Jurkat, Clone E6-1 (cell line): ENCODE measurements at places on chromosomes 1 and 21.

- peak; percentile 94 for DNase-seq
Observed at GRCh38 chr1:230109895-230110667, 43.0 kb downstream of the GALNT2 start.

DNA sequence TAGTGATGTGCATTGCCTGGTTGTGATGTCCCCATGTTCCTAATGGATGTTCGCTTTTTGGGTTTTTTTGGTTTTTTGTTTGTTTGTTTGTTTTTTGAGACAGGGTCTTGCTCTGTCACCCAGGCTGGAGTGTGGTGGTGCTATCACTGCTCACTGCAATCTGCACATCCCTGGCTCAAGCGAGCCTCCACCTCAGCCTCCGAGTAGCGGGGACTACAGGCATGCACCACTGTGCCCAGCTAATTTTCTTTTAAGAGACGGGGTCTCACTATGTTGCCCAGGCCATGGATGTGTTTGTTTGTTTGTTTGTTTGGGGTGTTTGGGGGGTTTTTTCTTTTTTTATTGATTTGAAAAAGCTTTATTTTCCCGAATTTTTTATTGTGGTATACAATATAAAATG is 2.1 kb downstream of the COL6A2 start:
- no peak for DNase-seq

- no peak for DNase-seq
Observed at GRCh38 chr1:81606656-81607055, 194.1 kb upstream of the ADGRL2 start.

- no peak for DNase-seq
Observed at GRCh38 chr1:165763442-165763841, 5.2 kb downstream of the TMCO1 start.

DNA sequence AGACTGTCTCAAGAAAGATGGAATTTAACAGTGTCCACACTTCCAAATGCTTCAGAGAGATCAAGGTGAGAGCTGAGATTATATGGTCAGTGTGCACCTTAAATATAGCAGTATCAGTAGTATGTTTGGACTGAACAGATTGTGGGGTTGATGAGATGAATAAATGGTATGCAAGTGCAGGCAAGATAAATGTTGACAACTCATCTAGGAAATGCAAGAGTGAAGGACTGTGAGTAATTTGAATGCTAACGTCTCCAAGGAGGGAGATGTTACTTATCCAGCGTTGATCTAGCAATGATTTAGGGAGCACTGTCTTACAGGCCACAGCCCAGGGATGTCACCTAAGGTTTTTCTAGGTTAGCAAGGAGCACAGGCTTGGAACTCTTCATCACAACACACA is 170.7 kb upstream of the GALNT2 start:
- DNase-seq = no peak

- DNase-seq = no peak
Observed at GRCh38 chr1:30126848-30127247, 596.5 kb downstream of the MATN1 start.

DNA sequence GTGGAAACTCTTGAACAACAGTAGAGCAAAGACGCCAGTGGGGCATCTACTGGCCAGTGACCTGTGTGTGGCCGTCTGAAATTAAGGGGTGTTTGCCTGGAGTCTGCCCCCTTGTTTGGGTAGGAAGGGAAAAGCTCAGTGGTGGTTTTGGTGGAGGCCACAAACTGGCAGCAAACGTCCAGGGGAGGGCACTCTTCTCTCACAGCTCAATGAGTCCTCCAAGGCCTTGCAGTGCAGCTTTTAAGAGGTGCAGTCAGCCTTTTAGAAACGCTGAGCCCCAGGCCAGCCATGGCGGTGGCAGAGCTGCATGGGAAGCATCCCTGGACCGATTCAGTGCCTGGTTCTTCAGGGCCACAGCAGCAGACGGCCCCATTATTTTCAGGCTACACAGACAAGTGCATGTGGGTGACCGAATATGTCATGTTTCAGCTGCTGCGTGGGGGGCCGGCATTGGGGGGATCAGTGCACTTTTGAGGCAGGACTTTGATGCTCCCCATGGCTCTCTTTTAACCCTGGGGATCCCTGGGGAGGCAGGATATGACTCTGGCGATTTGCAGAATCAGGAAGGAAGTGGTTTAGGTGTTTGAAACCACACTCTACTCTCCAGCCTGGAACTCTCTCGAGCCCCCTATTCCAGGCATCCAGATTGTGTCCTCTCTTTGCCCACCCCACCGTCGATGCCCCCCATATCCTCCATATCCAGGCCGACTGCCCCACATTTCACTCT is 414.0 kb downstream of the PRDM2 start:
- peak; percentile 72 for DNase-seq

DNA sequence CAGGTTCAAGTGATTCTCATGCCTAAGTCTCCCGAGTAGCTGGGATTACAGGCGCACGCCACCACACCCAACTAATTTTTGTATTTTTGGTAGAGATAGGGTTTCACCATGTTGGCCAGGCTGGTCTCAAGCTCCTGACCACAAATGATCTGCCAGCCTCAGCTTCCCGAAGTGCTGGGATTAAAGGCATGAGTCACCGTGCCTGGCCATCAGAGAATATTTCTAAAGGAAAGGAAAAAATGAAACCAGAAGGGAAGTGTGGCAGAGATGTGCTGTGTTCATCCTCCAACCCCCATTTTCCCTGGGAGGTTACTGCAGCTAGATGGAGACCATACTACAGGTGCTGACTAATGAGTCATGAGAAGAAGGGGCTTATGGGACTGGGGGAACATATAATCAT is 964.1 kb downstream of the TTLL7 start:
- DNase-seq = no peak

GRCh38 chr1:113169591-113169990 is 96.6 kb downstream of the LRIG2 start:
- DNase-seq = no peak

GRCh38 chr1:16122916-16123315 is 33.0 kb downstream of the EPHA2 start:
- peak; percentile 6 for DNase-seq

DNA sequence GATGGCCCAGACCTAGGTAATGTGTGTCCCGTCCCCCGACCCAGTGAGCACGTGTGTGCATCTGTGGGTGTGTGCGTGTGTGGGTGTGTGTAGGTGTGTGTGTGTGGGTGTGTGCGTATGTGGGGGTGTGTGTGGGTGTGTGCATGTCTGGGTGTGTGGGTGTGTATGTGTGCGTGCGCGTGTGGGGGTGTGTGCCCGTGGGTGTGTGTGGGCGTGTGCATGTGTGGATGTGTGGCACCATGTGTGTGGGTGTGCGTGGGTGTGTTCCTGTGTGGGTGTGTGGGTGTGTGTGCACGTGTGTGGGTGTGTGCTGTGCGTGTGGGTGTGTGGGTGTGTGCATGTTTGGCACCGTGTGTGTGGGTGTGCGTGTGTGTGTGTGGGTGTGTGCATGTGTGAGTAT is 309.5 kb downstream of the KIF26B start:
- no peak for DNase-seq

GRCh38 chr21:42929969-42930368 is 4.5 kb upstream of the ERVH48-1 start:
- DNase-seq = no peak

DNA sequence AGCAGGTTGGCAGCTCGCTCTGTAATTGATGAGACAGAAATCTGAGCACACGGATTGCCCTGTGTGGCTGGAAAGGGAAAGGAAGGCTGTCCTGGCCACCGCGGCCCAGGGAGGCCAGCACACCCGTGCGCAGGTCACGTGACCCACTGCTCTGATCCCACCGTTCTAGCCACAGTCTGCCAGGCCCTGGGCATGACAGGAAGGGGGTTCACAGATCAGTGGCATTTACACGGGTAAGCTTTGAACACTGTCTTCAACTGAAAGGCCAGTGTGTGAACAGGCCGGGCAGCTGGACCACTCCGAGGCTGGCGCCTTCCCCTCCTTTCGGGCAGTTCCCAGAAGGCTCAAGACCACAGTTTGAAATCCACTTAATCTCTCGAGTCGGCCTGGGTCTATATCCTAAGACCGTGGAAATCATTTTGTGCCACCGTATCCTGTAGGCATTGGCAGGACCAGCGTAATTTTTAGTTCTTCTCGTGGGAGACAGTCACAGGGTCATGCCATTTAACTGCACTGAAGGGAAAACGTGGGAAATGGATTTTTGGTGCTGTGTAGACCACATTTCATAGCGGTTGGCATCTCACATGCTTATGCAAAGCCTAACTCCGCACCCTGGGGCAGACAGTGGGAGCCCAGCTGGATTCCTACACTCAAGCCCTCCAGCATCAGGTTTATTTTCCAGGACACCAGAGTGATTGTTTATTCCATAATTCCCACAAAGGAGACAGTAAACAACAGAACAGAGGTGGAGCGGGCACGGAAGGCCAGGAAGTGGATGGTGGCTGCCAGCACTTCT is 3.1 kb upstream of the ADARB1 start:
- no peak for DNase-seq

DNA sequence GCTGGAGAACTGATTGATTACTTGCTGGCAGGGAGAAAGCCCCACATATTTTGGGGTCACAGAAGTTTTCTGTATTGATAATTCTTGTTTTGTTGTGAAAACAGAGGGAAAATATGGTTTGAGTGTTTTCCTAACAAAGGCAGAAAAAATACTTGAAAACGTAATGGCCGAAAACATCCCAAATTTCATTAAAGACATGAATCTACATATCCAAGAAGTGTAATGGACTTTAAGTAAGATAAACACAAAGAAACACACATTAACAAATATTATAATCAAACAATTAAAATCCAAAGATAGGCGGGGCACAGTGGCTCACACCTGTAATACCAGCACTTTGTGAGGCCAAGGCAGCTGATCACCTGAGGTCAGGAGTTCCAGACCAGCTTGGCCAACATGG is 39.6 kb downstream of the SHCBP1L start:
- no peak for DNase-seq

DNA sequence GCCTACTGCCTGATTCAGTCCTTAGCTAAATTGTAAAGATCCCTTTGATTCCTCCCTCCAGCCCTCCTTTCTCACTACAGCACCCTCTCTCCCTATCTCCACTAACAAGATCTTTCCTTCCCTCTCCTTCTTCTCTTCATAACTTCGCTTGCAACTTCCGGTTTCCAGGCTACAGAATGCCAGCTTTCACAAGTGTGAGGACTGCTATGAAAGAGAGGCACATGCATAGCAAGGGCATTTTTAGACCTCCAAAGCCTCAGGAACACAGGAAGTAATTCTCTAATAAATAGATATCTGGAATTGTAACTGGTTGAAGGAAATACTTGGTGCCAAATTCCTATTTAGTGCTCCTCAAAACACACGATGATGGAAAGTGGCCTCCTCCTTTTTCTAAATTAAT is 196.7 kb downstream of the HLX start:
- DNase-seq = no peak

DNA sequence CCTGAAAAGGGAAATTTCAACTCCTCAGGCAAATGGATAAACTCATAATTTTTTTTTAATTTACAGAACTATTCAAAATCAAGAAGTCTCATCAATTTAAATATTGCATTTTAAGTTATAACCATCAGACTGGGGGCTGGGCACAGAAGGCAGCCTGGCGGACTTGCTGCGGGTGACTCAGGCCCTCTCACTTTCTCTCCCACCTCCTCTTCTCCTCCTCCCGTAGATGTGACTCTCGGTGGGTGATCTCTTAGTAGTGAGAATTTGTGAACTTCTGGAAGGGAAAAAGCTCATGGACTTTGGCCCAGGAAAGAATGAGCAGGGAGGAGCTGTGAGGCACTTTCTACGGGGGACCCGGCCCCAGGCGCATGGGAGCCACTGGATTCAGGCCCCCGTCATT is 32.9 kb downstream of the CLIC6 start:
- DNase-seq = no peak

- DNase-seq = no peak
Observed at GRCh38 chr1:182059936-182060335, 1.6 kb downstream of the ZNF648 start.

DNA sequence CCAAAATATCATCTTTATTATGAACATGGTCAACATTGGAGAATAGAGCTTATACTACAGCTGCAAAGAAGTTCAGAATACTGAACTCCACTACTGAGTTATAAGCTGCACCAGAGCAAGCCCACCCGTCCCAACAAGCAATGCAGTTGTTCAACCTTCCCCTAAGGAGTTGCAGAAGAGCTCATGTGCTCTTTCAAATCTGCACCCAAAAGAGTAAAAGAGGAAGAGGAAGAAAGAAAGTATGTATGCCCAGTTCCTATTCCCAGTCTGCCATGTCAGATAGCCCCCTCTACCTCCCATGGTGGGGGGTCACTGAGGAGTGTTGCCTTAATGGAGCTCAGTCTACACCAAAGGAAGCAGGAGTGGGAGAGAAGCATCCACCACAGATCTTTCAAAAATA is 6.9 kb downstream of the C1orf162 start:
- no peak for DNase-seq

DNA sequence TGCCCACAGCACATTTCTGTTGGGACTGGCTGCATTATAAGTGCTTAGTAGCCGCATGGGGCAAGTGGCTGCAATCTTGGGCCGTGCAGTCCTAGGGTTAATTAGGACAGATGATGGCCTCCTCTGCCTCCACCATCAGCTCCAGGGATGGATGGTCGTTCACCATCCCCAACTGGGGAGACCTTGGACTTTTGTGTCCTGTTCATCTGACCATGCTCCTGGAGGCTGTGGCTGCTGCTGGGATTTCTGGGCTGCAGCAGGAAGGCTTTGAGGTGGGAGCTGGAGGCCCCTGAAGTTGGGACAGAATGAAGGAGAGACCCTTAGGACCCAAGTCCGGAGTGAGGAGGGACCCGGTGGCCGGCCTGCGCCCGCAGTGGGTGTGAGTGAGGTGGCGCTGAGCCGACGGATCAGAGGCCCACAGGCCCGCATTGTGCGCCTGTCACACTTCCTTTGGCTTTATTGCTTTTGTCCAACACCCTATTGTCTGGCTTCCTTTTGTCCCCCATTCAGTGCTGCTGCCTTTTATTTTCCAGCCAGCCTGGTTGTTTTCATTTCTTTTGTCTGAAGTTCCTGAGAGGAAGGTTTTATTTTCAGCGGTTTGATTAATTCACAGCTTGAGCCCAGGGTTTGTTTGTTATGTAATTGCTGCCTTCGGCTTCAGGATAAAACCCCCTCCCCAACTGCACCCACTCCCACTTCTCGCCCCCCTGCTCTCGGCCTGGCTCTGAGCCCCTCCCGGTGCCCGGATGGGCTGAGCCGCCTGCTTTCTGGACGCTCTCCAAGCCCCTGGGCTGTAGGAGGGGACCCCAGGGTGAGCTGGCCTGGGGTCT is 35.6 kb downstream of the SOX13 start:
- no peak for DNase-seq

DNA sequence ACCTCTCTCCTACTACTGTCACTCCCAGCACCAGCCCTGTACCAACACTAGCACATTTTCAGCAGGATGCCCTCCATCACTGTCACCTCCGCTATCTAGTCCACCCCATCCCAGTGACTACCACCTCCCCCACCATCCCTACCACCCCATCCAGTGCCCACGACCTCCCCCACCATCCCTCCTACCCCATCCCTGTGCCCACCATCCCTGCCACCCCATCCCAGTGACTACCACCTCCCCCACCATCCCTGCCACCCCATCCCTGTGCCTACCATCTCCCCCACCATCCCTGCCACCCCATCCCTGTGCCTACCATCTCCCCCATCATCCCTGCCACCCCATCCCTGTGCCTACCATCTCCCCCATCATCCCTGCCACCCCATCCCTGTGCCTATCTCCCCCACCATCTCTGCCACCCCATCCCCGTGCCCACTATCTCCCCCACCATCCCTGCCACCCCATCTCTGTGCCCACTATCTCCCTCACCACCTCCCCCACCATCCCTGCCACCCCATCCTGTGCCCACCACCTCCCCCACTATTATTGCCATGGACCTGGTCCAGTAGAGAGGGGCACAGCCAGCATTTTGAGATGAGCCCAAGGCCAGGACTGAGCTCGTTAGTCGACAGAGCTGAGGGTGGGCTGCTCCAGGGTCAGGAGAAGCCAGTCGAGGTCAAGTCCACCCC is 45.7 kb downstream of the DISP3 start:
- DNase-seq = no peak
